Activated B cell treated with CpG ODN at 0.5 μM for 24 hours (primary cell): ENCODE measurements at places on chromosomes 11 and 22. TPM values are rescaled to one million over a fixed set of nuclear protein-coding genes. Genes with fewer than 3 reads are reported as not detected.

RASGRP2 gene
- total RNA-seq, result 165 and 177 TPM in 2 replicates

PPFIBP2 gene
- 109 and 112 TPM in 2 replicates for total RNA-seq

LRRC32 gene
- 25.8 and 27.8 TPM in 2 replicates for total RNA-seq

NOX4 gene
- not detected in 2 replicates for total RNA-seq

C11orf86 gene
- not detected in 2 replicates for total RNA-seq

- no peak for DNase-seq
These were observed 22.8 kb downstream of the CASP5 start for GRCh38 chr11:105000167-105000566.

GRCh38 chr11:78828676-78829075 lies 254.0 kb upstream of the NARS2 start:
- DNase-seq, result no peak

DNA sequence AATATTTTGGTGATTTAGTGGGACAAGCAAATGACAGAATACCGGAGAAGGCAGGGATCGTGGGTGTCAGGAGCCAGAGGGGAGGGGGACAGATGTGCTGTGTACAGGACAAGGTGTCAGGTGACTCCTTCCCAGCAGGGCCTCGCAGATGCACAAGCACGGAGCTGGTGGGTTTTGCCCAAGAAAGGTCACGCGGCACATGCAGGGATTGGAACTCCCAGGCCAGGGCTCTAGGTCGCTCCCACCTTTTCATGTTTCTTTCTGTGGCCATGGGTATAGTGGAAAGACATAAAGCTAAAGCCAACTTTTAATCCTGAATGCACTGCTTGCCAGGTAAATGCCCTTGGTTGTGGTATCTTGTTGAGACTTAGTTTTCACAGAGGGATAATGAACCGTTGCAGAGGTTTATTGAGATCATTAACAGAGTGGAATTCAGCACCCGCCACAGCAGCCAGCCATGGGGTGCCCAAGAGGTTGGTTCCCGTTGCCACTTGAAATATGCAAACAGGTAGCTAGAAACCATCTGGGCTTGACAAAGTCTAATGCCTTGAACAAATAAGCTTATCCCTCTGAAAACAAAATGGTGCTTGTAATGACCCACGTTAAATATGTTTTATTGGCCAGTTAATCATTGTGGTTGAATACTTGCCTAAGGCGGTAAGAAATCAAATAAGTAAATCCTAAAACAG lies 10.1 kb downstream of the C22orf23 start:
- no peak for DNase-seq

DNA sequence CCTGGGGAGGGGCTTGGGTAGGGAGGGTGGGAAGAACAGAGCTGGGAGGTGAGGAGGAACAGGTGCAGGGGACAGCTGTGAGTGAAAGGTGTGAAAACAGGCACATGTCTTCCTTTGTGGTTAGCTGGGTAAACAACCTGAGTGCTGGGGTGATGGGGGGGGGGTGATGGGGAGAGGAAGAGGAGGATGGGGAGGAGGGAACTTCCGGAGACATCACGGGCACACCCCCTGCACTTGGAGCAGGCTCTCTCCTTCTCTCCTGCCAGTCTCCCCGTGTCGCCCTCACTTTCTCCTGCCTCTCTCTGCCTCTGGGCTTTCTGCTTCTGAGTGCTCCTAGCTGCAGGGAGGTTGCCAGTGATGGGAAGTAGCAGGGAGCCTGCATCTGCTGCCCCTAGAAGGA lies 8.8 kb downstream of the CXCR5 start:
- DNase-seq, result no peak

DNA sequence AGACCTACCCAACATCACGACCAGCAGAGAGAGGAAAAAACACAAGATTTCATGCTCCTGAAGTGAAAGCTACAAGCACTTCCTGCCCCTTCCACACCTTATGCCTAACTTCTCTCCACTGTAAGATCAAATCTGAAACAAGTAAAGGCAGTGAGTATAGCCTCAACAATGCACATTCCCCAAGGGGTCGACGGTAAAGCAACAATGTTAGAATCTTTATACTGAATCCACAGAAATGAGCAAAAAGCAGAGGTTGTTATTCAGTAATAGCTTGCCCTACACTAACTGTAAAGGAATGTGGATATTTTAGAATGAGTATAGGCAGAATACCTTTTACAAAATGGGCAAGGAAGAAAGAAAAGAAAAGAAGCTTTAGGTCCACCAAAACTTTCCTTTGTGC lies 15.6 kb downstream of the ARFGAP3 start:
- no peak for DNase-seq

DNA sequence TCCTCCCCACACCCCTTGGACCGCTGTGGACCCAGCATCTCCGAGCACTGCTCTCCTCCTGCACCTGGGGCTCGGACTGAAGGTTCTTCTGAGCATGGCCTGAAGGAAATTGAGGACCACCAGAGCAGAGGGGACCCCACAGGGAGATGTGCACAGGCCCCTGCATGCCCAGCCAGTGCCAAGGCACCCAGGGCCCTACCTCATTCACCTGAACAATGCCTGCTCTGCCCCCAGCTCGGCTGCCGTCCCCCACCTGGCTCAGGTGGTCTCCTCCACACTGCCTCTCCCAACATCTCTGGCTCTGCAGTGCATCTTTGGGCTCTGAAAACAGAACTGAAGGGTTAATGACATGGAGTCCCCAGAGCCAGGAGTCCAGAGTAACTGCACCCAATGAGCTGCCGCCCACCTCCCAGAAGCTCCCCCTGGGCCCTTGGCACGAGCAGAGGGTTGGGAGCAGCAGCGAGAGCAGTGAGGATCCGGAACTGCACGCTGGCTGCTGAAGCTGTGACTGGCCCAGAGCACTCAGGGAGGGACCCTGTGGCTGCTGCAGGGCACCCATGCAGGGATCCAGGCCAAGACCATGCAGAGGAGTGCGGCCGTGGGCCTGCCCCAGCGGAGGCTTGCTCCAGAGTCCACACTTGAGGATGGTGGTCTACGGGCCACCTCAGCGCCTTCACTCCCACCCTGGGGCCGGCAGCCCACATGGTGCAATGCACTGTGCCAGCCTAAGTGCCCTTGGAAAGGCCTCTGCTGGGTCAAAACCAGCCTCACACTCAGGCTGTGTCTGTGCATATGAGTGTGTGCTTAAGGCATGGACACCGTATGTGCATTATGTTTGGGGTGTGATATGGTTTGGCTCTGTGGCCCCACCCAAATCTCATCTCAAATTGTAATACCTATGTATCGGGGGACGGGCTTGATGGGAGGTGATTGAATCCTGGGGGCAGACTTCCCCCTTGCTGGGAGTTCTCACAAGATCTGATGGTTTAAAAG lies 686.1 kb downstream of the TBC1D22A start:
- DNase-seq, result no peak

DNA sequence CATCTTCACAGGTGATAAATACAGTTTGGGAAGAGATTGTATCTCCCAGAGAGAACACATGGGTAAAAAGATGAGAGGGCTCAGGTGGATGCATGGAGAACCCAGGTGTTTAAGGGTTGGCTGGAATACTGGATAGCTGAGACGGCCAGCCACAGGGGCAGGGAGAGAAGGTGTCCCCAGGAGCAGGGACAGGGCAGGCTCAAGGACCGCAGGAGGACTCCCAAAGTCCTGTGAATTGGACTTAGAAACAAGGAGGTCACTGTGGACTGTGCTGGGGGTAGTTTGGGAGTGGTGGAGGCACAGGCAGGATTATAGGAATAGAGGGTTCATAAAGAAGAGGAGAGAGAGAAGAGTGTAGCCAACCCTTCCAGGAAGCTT lies 103.8 kb upstream of the PARVA start:
- no peak for DNase-seq

DNA sequence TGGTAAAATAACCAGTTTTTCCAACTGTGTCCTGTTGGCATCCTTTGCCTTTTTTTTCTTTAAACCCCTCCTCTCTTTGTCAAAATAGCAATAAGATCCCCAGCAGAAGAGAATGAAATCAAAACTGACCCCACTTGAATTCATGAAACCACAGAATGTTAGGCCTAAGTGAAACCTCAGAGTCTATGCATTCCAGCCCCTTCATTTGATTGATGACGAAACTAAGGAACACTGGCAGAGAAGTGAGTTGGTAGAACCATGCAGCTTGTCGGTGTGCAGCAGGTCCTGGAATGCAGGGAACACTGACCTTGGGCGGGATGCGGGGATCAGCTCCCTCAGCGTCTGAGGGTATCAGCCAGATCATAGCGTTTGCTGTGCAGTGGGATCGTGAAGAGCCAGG lies 57.5 kb downstream of the GRK3 start:
- DNase-seq, result no peak
